RKO (cell line): ENCODE measurements at places on chromosomes 12 and 14.

GRCh38 chr14:105412771-105413543, 6.7 kb upstream of the MTA1 start:
- no peak for DNase-seq

DNA sequence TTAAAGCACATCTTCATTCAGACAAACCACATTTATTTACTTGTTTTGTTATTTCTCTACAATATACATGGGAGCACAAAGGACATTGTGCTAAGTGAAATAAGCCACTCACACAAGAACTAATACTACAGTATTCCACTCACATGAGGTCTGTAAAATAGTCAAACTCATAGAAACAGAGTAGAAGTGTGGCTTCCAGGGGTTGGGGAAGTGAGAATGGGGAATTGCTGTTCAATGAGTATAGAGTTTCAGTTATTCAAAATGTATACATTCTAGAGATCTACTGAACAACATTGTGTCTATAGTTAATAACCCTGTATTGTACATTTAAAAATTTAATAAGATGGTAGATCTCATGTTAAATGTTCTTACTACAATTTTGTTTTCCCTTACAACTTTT, 88.8 kb downstream of the ATXN7L3B start:
- DNase-seq, result no peak

GRCh38 chr14:92633274-92633616, 115.2 kb downstream of the LGMN start:
- no peak for DNase-seq

- DNase-seq, result peak; percentile 77
Measured at GRCh38 chr12:65827827-65828231, 3.5 kb downstream of the HMGA2 start.

DNA sequence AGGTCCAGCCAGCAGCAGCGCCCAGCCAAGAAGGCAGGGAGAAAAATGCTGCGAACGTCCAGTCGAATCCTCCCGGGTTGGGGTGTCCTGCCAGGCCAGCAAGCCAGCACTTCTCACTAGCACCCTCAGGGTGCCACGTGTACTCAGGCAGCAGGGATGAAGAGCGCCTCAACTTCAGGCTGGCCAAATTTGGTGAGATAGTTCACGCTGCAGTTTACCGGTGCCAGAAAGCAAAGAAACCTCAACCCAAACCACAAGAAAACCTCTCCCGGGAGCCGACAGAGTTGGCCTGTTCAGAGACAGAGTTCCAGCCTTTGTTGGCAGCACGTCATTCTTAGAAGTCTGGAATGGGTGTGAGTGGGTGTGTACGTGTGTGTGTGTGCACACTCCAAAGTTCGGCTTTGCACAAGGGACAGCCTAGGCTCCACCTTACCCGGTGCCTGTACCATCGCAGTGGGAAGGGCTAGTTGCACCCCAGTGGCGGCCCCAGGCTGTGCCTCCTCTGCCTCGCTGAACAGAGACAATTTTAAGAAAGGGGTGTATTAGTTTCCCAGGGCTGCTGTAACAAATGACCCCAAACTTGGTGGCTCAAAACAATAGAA, 42.1 kb downstream of the ELK3 start:
- no peak for DNase-seq

- DNase-seq, result no peak
Measured at GRCh38 chr12:38761636-38762342, 143.6 kb downstream of the CPNE8 start.

- DNase-seq, result no peak
Measured at GRCh38 chr12:5660238-5660637, 228.3 kb downstream of the NTF3 start.
